Activated T-cell treated with anti-CD3 and anti-CD28 coated beads for 48 hours (primary cell): ENCODE measurements at places on chromosomes 16 and 17.

DNA sequence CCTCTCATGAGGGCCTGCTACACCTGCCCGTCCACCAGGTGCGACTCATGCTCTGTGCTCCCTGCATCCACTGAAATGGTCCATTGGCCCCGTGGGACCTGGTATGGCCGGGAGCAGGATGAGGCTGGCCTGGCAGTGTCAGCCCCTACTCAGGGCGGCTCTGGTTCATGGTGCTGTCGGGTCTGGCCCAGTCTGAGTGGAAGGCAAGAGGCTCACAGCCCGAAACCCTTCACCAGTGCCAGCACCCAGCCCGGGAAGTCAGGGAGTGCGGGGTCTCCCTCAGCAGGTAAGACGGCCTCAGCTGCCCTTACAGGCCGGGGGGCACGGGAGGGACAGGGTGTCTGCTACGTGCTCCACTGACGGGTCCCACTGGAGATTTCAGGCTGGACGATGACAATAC is 40.5 kb upstream of the RASD1 start:
- no peak for DNase-seq

GRCh38 chr16:89709166-89709565 is 7.7 kb upstream of the SPATA2L start:
- no peak for DNase-seq

GRCh38 chr17:78933025-78933958 is 8.1 kb upstream of the TIMP2 start:
- DNase-seq = peak; percentile 29

GRCh38 chr17:58577696-58578095 is 63.3 kb upstream of the MTMR4 start:
- peak; percentile 7 for DNase-seq

- no peak for DNase-seq
Observed at GRCh38 chr16:16136588-16136987, 86.7 kb downstream of the ABCC6 start.

- no peak for DNase-seq
Observed at GRCh38 chr17:81333616-81334368, 38.7 kb upstream of the SLC38A10 start.

DNA sequence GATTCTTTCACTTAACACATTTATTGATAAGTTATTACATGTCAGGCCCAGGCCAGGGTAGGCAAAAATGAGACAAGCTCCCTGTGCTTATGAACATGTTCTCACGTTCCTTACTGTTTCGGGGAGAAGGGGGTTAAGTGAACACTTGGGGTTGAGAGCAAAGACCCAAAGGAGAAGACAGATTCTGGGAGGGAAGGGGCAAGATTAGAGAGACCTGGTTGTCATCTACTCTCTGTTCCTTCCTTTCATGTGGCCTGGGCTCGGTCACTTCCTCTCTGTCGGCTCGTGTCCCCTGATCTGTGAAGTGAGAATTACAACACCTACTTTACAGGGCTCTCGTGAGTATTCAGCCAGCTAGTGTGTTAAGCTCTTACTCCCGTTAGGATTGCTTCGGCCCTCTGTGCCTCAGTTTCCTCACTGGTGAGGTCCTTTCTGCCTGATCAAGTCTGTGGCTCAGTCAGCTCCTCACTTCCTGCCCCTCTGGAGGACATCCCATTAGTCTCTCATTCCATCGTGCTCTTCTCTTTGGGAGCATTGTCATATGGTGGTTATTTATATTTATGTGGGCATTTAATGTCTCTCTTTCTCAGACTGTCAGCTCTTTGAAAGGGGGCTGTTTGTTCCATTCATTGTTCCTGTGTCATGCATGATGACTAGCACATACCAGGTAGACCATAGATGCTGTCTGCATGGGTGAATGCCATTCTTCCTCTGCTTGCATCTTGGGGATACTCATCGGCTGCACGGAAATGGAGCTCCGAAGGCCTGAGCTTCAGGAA is 38.9 kb downstream of the PLCG2 start:
- DNase-seq = no peak

- no peak for DNase-seq
Observed at GRCh38 chr16:21126518-21126917, 24.1 kb downstream of the DNAH3 start.
